ENCODE measurements at places on chromosomes 2 and 18.

- peak; percentile 55 for DNase-seq
Measured at GRCh38 chr2:102442967-102443828, 20.2 kb downstream of the IL18RAP start.

DNA sequence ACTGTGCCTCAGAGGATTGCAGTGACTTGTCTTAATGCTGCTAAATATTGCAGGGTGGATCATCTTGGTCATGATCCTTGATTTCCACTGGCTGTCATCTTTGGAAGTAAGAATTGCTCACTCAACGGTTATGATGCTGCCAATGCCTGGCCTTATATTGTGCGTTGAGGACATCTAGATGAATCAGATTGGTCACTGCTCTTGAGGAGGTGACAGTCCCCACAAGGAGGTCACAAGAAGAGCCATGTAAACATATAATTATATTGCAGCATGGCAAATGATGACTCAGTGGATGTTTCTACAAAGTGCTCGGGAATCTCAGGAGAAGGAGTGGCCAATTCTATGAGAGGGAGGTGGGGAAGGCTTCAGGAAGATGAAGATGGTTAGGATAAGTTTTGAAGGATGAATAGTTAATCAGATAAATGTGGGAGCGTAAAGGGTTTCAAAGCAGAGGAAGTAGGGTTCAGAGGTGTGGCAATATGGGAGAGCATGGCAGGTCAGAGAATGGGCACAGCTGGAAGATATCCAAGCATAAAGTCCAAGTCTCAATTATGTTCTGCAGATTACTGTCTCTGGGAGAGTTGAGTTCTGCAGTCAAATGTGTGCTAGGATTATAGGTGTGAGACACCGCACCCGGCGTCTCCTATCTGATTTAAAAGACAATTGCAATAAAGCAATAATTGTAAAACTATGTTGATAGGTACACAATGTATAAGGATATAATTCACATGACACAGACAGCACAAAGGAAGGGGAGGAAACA, 21.3 kb upstream of the TMEM131 start:
- DNase-seq = peak; percentile 17

- DNase-seq = peak; percentile 79
Measured at GRCh38 chr2:45759310-45759851, 107.9 kb downstream of the PRKCE start.

DNA sequence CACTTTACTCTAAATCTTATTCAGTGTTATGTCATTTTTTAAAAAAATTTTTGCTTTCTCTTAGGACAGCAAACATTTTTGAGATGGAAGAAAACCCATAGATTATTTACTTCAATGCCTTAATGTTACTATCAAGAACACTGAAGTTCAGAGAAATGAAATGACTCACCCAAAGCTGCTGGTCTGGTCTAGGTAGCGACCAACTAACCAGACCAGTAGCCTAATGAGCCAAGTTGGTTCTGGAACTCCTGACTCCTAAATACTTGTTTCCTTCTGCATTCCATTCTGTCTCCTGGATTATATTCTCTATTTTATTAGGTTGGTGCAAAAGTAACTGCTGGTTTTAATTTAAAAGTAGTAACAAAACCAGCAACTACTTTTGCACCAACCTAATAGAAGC, 35.4 kb downstream of the SLC8A1 start:
- DNase-seq = no peak

- DNase-seq = peak; percentile 80
Measured at GRCh38 chr2:235500761-235501672, 7.2 kb downstream of the AGAP1 start.

GRCh38 chr18:48990481-48991318, 39.9 kb upstream of the SMAD7 start:
- DNase-seq = peak; percentile 85

GRCh38 chr2:87403893-87404175, 344.1 kb upstream of the PLGLB2 start:
- no peak for DNase-seq

GRCh38 chr18:9578306-9578705, 36.1 kb downstream of the PPP4R1 start:
- DNase-seq = peak; percentile 38

DNA sequence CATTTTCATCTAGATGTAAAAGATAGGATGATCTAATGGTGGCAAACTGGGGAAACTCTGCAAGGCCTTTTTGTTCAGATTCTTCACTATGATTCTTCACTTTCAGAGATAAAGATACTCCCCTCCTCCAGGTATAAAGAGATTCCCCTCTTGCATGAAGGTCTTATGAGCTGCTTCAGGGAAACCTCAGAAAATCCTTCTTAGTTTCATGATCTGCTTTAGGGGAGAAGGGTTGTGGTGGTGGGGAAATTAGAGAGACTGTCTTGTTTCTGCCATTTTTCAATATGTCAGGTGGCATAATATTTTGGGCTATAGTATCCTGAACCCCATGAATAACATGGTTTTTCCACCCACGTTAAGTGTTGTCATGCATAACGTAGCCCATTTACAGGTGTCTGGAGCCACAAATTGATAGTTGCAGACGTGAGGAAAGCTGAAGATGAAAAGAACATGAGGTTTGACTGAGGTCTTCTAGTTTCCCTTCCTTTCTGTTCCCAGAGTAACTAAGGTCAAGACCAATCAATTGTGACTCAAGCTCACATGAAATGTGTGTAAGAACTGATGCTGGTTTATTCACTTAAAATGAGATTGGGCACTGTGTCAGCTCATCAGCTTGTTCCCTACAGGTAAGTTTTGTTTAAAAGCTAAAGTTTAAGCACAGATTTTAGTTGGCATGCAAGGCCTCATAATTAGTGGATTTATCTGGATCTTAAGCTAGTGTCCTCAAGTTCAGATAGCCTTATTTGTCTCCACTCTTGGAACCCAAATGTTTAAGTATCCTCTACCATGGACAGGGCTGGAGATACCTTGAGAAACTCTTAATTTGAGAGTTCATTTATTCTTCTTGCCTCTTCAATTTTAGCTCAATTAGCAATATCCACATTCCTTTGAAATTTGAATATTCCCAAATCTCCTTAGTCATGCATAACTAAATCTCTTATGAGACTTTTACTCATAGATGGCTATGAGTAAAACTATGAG, 304.5 kb upstream of the FANCL start:
- DNase-seq = no peak

DNA sequence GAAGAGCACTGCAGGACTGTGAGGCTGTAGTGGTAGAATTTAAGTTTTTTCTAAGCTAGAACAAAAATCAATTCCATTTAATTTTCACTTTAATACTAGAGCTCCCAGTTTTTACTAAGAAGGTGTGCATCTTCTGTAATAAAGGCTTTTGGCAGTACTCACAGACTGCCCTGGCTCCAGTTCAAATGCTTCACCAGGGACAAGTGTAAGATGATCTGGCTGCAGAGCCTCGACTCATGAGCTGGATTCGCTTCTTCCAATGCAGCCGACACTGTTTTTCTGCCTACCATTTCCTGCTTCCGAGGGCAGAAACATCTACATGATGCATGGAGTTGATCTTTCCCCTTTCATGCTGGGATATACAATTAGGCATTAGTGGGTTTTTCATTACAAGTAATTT, 87.0 kb downstream of the FARSB start:
- no peak for DNase-seq

All from ELR (cell line).